ENCODE measurements at places on chromosomes 12 and 14. TPM values are rescaled to one million over a fixed set of nuclear protein-coding genes. Genes with fewer than 3 reads are reported as not detected.

TAS2R13 gene
- 3.9 TPM for total RNA-seq

PRIMA1 gene
- not detected for total RNA-seq

GRCh38 chr14:72186523-72186922 is 254.3 kb downstream of the RGS6 start:
- DNase-seq, result no peak

- DNase-seq, result no peak
These were observed 221.0 kb downstream of the ASCL1 start for GRCh38 chr12:103178366-103179080.

- DNase-seq, result no peak
These were observed 15.6 kb downstream of the OTX2 start for GRCh38 chr14:56794557-56795283.

Measured in fibroblast of villous mesenchyme (primary cell).